Foreskin fibroblast (primary cell): ENCODE measurements at places on chromosomes 5 and 9.

DNA sequence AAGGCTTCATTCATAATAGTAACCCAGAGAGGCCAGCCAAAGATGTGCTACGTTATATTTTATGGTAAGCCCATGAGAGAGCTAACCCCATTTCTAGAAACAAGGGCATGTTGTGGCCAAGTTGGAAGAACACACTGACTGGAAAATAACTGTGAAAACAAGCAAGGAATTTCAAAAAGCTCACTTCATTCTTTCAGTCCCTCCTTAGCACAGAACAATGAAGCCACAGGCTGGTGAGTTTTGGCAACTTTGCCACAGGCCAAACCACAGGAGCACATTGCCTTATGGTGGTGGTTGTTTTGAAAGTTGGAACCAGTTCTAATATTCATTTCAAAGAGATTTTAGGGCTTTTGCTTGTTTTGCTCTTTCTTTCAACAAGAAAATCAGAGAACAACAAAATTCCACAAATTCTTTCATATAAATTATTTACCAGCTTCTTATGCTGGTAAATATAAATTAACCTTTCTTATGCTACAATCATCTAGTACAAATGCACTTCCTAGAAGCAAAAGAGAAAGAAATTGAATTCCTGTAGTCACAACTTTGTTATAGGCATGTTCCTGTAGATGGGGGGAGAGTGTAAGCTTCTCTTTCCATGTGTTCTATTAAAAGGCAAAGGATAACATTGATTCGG is 225.4 kb upstream of the RFX3 start:
- DNase-seq, result peak; percentile 61

DNA sequence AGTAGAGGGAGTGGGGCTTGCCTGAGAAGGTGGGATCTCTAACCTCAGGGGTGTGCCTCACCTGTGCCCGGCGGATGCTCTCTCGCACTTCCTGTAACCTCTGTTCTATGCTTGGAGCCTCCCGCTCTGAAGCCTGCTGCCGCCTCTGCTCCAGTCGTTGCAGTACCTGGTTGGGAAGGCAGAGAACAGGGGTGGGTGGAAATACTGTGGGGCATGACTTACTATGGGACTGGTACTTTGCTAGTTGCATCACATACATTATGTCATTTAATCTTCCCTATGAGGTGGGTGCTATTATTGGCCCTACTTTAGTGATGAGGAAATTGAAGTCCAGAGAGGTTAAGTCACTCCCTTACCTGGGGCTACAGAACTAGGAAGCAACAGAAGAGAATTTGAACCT is 5.2 kb downstream of the FCHSD1 start:
- DNase-seq, result no peak

- no peak for DNase-seq
Observed at GRCh38 chr5:160485364-160485969, 63.8 kb downstream of the PTTG1 start.

GRCh38 chr5:176739461-176740051 is 70.8 kb upstream of the UNC5A start:
- DNase-seq, result no peak

DNA sequence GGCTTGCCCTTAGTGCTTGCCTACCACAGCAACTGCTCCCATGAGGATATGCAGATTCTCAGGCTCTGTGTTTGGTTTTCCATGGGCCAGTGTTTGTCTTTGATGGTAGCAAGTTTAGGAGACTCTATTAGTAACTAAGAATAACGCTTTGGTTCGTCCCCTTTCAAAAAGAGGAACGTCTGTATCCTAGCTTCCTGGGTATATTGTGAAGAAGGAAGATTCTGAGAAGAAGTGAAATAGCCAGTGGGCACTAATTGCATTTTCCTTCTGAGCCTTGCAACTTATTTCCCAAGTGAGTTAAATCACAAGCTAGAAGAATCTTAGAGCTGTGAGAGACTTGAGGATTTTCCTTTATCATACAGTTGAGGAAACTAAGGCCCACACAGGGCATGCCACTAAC is 376.8 kb downstream of the PIK3R1 start:
- DNase-seq, result no peak

DNA sequence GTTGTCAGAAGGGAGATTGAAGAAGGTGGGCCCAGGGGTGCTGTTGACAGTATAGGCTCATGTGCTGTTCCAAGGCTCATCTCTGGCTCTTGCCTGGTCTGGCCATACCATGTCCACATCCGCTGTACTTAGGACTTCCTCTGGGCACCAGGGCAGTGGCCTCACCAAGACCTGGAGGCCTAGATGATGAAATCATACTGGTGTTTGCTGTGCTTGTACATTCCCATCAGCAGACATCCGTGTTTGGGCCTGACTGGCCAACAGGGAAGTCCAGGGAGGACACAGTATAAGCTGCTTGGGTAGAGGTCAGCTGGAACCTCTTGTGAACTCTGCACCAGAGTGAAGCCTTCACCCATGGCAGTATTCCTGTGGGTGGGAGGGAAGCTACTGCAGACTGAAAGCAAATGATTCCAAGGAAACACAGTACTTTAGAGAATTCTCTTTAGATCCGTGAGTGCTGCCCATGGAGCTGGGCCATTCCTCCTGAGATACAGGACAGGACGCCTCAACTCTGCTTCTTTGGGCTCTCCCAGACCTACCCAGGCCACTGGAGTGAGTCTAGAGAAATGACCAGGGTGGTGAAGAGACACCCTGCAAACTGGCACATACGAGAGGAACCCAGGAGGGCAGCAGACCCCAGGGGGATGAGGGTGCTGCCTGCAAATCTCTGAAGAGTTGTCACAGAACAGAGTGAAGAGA is 22.5 kb downstream of the POLR1E start:
- DNase-seq, result no peak

GRCh38 chr5:56323505-56323904 is 90.4 kb upstream of the ANKRD55 start:
- peak; percentile 76 for DNase-seq

- no peak for DNase-seq
Observed at GRCh38 chr5:173591056-173591514, 25.4 kb downstream of the BOD1 start.

DNA sequence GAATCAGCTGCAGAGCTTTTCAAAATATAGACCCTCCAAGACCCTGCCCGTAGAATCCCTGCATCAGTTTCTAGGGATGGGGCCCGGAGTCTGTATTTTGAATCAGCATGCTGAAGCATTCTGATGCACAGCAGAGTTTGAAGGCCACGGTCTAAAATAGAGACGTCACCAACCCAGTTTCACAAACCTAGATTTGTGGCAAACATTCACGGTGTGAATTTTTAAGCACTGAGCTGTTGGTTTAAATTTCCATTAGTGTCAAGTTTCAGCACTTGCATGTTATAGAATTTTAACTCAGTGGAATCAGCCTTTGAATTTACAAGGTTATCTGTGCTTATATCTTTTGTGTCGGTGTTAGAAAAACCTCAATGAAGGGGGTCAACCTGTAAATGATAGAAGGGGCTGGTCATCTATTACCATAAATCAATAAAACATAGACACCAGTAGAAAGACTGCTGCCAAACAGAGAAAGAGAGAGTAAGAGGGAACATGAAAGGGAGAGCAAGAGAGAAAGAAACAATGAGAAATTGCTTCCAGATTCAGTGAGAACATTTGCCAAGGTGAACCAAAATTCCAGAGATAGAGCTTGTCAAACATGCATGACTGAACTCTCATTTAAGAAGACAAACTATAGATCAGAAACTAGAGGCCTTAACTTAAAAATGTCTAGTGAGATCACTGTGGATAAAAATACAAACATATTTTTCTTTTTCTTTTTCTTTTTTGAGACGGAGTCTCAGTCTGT is 414.9 kb downstream of the ZSWIM6 start:
- no peak for DNase-seq

DNA sequence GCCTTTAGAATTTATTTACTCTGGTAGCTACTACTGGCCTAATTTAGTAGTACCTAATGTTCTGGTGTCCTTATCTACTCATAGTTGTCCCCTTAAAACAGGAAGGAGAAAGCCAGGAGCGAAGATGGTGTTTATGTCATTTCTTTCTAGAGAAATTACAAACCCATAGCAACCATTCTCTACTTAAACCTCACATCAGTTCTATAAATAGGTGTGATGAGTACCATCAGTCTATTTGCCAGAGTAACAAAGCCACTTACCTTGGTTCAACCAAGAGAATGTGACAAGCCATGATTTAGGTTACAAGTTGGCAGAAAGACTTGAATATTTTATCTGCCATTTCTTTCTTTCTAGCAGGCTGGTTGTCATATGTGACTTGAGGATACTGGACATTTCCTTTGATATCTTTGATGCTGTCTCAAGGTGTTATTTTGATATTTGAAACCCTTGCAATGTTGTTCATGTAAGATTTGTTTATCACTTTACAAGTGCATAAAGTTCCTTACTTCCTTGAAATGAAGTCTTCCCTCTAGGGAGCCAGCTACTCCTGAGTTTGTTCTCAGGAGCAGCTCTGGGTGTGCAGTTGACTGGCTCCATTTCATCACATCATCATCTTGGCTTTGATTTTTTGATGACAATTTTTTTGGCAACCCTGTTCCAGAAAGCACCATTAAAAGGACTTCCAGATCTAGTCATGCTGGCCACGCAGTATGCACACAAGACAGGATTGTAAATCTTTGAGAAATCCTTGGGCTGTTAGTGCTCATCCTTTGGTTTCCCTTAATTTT is 286.8 kb downstream of the ARHGAP26 start:
- no peak for DNase-seq

DNA sequence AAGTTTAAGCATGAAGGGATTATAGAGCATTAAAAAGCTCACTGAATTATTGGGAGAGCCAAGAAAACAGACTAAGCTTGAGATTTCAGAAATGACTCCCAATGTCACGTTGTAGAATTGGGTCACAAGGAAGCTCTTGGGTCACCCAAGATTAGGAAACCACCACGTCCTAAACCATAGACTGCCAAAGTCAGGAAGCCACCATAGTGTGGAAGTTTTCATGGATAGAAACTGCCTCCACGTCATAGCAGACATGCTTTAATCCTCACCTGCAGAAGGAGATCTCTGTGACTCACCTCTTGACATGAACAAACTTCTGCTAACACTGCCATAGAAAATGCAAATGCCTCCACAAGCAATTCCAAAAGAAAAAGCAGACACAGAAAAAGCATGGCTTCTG is 106.3 kb downstream of the SLC1A3 start:
- DNase-seq, result no peak

DNA sequence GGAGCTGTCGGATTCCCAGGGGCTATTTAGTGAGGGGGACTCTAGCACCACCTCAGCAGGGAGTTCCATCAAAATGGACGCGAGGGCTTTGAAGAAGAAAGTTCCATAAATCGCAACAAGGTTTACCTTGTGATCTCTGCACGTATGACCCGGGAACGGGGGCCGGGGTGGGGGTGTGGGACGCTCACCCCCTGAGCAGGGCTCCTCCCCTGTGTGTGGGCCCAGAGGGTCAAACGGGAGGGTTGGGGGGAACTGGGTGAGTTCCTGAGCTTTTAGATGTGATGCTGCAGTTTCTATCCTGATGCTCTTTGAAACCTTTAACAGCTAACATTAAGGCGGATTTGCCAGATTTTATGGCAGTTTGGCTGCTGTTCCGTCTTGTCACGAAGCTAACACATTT is 18.9 kb upstream of the LRRC14B start:
- no peak for DNase-seq

DNA sequence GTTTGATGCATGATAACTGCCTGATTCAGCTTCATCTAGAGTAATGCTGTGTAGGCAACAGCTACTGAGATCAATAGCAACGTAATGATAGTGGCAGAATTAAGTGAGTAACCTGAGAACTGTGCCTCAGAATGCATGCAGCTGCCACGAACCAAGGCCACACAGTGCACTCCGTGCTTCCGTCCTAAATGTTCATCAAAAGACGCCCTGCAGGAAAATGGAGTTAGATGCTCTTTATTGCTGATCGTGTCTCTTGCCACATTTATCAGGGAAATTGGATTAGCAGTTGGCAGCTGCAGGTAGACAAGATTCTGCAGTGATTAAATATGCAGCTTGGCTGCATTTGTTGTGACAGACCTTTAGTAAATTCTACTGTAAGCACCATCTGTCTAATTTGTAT is 107.7 kb upstream of the TLX3 start:
- DNase-seq, result no peak

DNA sequence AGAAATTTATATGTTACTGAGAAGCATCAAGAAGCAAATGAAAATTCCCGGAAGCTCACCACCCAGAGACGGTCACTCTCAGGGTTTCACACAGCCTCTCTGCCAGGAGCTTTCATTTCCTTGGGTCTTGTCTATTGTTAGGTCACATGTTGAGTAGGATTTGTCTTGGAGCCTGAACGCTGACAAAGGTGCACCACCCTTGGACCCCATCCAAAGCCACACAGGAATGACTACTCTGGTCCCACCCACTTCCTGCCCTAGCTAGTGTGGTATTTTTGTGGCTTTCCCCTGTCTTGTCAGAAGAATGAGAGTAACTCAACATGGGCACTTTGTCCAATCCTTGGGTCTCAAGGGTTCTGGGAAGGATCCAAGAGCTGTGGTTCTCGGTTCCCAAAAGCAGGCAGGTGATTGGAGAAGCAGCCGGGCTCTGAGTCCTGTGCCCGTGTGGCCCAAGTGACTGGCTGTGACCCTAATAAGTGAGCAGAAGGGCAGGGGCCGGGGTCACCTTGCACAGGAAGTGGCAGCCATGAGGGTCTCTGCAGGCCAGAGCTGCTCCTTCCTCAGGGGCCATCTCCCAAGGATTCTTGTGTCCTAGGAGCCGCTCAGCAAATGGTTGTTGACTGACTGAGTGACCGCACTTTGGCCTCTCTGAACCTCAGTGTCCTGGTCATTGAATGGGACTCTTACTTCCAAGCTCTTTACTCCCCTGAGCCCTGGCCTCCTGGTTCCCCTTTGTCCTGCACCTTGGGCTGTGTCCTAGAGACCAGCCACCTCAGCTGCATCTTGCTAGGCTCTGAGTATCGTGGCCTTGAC is 6.9 kb downstream of the FGD3 start:
- DNase-seq, result no peak

GRCh38 chr5:97418462-97418861 is 235.4 kb upstream of the RIOK2 start:
- DNase-seq, result no peak
